NCI-H524 (cell line): ENCODE measurements at places on chromosomes 3 and 15.

DNA sequence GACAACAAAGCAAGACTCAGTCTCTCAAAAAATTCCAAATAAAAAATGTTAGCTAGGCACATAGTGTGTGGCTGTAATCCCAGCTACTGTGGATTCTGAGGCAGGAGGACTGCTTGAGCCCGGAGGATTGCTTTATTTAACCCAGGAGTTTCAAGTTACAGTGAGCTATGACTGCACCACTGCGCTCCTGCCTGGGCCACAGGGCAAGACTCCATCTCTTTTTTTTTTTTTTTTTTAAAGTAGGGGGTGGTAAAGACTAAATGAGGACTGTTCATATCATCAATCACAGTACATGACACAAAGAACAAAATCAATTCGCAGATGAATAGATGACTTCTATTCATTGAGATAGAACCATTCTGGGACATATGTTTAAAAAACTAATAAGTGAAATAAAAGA, 48.1 kb downstream of the ACAP2 start:
- DNase-seq = no peak

DNA sequence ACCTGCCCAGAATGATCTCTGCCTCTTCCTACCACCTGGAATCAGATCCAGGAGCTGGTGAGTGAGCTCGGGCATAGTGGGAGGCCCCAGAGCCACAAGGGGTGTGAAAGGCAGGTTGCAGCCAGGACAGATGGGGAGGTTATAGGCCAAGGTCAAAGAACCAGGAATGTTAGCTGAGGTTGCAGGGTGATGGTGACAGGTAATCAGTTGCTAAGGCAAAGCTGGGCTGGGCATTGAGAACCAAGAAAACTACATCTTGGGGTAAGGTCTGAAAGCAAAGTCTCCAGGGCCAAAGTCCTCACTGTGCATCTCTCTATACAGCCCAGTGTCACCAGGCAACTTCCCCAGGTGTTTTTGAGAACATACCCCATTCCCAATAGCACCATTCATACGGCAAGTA, 38.4 kb upstream of the SLC6A11 start:
- DNase-seq = no peak

DNA sequence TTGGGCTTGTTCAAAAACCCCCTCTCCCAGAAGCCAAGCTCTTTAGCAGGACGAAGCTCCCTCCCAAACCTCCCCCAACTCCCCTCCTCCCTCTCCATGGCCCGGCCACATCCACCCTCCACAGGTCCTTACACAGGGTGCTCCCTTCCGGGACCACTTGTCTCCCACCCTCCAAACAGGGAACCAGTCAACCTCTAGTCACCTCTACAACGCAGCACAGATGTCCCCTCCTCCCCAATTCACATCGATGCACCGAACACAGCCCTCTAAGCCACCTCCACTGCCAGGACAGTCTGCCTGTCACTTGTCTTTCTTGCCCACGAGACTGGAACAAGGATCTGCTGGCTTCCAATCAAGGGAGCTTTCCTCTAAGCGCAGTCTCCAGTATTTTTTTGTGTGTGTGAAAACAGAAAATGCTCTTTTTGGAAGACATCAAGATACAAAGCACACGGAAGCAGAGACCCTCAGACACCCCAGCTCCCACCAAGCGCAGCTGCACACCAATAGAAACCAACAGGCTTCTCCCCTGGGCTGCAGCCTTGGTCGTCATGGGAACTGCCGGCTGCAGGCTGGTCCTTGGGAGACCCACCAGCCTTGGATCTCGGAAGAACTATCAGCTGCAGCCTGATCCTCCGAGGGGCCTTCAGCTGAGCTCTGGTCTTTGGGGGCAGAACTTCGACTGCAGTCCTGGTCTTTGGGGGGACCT, 26.5 kb downstream of the IQSEC1 start:
- DNase-seq = peak; percentile 57

GRCh38 chr3:172903642-172904320, 153.3 kb downstream of the ECT2 start:
- DNase-seq = no peak

DNA sequence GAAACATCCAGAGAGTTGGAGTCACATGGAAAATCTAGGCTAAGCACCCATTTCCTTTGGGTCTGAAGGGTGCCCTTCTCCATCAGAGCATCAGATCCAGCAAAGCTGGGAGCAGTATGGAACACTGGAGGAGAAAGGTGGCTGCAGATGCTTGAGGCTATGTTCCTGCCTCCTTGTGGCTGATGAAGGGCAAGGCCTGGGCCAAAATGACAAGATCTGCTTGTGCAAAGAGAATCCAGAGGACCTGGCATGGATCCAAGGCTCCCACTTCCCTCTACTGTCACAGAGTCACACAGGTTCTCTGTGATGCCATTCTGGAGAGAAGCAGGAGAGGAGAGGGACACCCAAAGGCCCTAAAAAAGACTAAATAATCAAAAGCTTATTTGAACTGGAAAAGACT, 9.2 kb upstream of the ATP8B4 start:
- DNase-seq = no peak
